Activated CD4-positive, alpha-beta memory T cell treated with anti-CD3 and anti-CD28 coated beads, Interleukin-2, amount 10 ng/mL, durations not matched to agents 7 days and 5 days (primary cell): ENCODE measurements at places on chromosomes 16 and 17.

- peaks cover 31% of the 10 kb centered on the region for H3K27me3 ChIP-seq
- H3K4me1 ChIP-seq, result no peaks in the 10 kb centered on the region
- H3K4me3 ChIP-seq, result no peak overlapping the region
- no peak overlapping the region for H3K27ac ChIP-seq
Measured at GRCh38 chr16:66127459-66128370, 238.8 kb upstream of the CDH5 start.

GRCh38 chr16:727291-727977, 528 bp downstream of the HAGHL start:
- H3K27me3 ChIP-seq, result no peaks in the 10 kb centered on the region
- peak overlapping the region; percentile 46 for H3K4me3 ChIP-seq
- peaks cover 3% of the 10 kb centered on the region for H3K4me1 ChIP-seq
- no peak overlapping the region for H3K27ac ChIP-seq

GRCh38 chr16:7534749-7535148, 202.1 kb downstream of the RBFOX1 start:
- H3K4me1 ChIP-seq, result no peaks in the 10 kb centered on the region
- no peaks in the 10 kb centered on the region for H3K27me3 ChIP-seq
- no peak overlapping the region for H3K27ac ChIP-seq
- no peaks in the 10 kb centered on the region for H3K36me3 ChIP-seq

DNA sequence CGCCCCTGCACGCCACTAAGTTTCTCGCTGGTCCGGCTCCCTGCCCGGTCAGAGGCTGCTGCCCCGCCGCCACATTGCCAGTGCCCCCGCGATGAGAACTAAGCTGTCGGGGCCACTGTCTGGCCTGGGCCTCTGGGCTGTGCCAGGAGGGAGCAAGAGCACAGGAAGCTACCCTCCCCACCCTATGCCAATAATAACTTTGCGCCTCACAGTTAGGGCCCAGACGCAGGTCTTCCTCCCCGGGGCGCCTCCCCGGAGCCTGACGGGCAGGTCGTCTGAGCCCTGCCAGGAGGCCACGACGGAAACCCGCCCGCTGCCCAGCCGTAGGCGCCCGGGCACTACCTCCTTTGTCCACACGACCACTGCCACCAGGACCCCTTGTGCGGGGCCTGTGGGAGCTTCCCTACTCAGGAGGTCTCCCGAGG, 1.5 kb downstream of the ZFPM1 start:
- peak overlapping the region; percentile 87 for H3K4me3 ChIP-seq
- H3K27me3 ChIP-seq, result peaks cover 5% of the 10 kb centered on the region
- H3K36me3 ChIP-seq, result no peaks in the 10 kb centered on the region
- peak; percentile 65 for DNase-seq

DNA sequence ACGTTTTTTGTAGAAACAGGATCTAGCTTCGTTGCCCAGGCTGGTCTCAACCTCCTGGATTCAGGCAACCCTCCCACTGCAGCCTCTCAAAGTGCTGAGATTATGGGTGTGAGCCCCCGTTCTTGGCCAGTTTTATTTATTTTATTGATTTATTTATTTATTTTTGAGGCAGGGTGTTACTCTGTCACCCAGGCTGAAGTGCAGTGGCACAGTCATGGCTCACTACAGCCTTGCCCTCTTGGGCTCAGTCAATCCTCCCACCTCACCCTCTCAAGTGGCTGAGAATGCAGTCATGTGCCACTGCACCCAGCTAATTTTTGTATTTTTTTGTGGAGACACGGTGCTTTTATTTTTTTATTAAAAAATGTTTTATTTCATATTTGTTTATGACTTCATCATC, 79.9 kb upstream of the ATF7IP2 start:
- H3K27me3 ChIP-seq, result no peaks in the 10 kb centered on the region
- DNase-seq, result no peak
- H3K27ac ChIP-seq, result no peak overlapping the region
- H3K36me3 ChIP-seq, result no peaks in the 10 kb centered on the region

DNA sequence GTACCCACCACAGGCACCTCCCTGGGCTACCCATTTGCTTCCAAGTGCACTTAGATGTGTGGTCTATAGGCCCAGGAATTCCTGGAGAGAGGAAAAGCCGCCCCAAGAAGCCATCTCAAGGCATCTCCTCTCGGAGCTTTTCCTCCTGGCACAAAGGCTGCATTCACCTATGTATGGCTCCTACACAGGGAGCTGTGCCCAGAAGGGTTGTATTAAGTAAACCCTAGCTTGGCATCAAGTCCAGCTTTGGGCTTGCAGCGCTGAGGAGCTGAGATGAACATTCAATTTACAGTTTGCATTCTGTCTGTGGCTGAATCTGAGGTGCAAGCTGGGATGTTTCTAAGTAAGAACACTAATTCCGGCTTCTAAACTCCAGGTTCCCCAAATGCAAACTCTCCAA, 81.3 kb downstream of the CDYL2 start:
- H3K4me1 ChIP-seq, result peaks cover 37% of the 10 kb centered on the region
- H3K36me3 ChIP-seq, result peaks cover 32% of the 10 kb centered on the region

GRCh38 chr17:74691151-74691550, 21.6 kb downstream of the CD300LF start:
- no peaks in the 10 kb centered on the region for H3K36me3 ChIP-seq
- H3K4me1 ChIP-seq, result peaks cover 26% of the 10 kb centered on the region
- DNase-seq, result no peak
- no peak overlapping the region for H3K4me3 ChIP-seq
- H3K27me3 ChIP-seq, result peaks cover 29% of the 10 kb centered on the region
- no peak overlapping the region for H3K27ac ChIP-seq

GRCh38 chr17:82050152-82050760, 1.4 kb downstream of the RFNG start:
- DNase-seq, result no peak
- H3K4me1 ChIP-seq, result peaks cover 25% of the 10 kb centered on the region
- peak overlapping the region; percentile 84 for H3K4me3 ChIP-seq

DNA sequence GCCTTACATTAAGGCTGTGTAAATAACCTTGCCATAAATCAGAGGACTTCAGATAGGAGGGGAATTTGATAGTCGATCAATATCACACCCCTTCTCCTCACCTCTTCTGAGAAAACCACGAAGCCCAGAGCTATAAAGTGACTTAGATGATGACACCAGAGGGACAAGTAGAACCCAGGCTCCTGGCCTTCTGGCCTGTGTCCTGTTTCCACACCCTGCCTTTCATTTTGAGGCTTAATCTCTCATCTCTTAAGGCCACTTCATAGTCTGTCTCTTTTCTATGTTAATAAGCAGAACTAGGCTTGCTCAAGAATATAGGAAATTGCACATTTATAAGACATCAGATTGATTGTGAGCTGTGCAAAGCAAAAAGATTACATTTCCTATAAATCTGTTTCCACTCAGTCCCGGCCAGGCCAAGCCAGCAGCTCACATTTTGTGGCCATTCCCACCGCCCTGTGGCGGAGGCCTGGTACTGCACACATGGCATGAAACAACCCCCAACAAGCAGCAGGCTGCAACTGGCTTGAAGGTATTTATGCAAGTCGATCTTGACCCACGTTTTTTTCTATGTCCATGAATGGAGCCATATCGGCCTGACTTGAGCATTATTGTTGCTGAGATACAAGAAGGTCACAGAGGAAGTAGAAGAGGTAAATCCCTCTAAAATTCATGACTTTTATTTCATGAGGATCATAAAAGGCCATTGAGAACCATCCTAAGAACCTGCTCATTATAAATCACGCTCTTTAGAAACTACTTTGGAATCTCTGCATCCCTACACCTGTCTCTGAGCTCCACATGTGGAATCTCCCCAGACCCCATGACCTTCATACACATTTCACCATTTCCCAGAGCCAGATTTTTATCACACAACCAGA, 93.7 kb downstream of the PMP22 start:
- no peaks in the 10 kb centered on the region for H3K27me3 ChIP-seq
- no peak overlapping the region for H3K4me3 ChIP-seq
- H3K36me3 ChIP-seq, result no peaks in the 10 kb centered on the region
- DNase-seq, result peak; percentile 28

DNA sequence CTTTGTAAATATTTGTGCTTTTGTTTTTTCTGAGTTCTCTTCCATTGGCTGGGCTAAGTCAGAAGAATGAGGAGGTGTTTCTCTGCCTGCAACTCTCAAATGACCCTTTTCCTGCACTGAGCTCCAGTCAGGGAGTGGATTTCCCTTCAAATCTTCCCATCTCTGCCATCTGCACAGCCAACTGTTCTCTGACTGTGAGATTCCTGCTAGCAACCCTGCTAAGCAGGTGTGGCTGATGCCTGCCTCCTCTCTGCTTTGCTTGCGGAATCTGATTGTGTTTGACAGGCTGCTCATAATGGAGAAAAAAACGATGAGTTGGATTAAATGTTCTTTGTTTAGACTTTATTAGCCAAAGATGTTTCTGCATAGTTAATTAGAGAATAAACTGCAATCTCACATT, 519.8 kb downstream of the TMEM114 start:
- H3K4me3 ChIP-seq, result no peak overlapping the region
- no peaks in the 10 kb centered on the region for H3K4me1 ChIP-seq
- H3K27ac ChIP-seq, result no peak overlapping the region
- H3K36me3 ChIP-seq, result no peaks in the 10 kb centered on the region
- no peak for DNase-seq

- no peak for DNase-seq
- H3K36me3 ChIP-seq, result peaks cover 57% of the 10 kb centered on the region
- no peak overlapping the region for H3K27ac ChIP-seq
- no peaks in the 10 kb centered on the region for H3K27me3 ChIP-seq
- no peak overlapping the region for H3K4me3 ChIP-seq
Measured at GRCh38 chr17:35641032-35641431, 53.9 kb downstream of the AP2B1 start.

DNA sequence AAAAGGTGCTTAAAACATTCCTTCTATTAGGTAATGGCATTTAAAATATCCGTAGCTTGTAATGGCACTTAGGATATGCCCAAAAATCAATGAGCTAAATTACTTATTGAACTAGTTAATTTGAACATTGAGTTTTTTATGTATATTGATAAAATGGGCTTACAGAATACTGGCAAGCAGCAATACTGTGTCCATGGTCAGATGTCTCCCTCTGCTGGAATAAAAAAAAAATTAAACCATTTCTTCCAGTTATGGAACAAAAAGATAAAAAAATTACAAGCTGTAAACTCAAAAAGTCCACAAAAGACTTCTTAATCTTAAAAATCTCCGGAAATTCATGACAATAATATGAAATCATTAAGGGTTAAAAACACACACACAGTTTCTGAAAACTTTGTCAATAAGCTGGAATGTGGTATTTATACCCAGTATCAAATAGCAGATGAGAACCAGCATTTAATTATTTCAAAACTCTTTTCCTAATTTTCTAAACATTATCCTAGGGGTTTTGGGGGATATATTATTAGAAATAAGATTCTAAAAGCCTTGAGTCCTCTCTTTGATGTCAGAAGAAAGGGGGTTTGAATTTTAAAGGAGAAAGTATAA, 21.5 kb upstream of the PSMD7 start:
- H3K27me3 ChIP-seq, result peaks cover 23% of the 10 kb centered on the region

DNA sequence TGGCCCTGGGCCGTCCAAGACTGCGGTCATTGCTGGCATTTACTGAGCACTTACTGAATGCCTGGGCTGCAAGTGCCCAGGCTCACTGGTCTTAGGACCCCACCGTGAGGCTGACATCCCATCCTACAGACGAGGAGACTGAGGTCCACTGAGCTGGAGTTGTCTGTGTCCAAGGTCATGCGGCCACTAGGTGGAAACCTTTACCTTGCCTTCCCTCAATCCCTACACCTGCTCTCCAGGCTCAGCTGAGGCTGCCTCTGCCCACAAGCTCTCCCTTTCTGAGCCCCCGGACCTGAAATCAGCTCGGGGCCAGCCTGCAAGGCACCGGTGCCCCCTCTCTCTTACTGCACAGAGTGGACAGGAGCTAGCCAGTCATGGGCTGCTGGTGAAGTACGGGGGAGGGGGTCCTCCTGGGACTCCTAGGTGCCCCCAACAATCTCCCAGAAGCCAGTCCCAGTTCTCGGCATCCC, 1.5 kb downstream of the CASKIN1 start:
- H3K4me3 ChIP-seq, result no peak overlapping the region
- peaks cover 43% of the 10 kb centered on the region for H3K27me3 ChIP-seq
- peaks cover 3% of the 10 kb centered on the region for H3K4me1 ChIP-seq
- DNase-seq, result peak; percentile 55

DNA sequence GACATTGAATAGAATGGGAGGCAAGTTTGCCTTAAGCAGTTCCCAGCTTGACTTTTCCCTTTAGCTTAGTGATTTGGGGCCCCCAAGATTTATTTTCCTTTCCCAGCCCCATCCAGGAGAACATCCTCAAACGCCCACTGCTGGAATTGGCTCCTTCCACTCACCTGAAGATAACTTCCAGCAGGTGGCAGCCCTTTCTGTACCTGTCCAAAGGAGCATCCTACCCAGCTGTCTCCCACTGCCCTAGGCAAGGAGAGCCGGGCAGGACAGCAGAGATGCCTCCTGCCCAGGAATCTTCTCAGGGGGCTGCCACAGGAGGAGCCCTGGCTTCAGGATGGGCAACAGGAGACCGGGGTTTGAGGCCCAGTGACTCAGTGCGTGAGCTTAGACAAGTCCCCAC, 6.4 kb downstream of the CACNG5 start:
- peaks cover 15% of the 10 kb centered on the region for H3K27me3 ChIP-seq
- H3K36me3 ChIP-seq, result no peaks in the 10 kb centered on the region
- H3K4me1 ChIP-seq, result no peaks in the 10 kb centered on the region
- no peak overlapping the region for H3K27ac ChIP-seq
- H3K4me3 ChIP-seq, result no peak overlapping the region

GRCh38 chr16:47928008-47928407, 227.8 kb downstream of the ABCC12 start:
- H3K4me3 ChIP-seq, result no peak overlapping the region
- H3K27me3 ChIP-seq, result peaks cover 2% of the 10 kb centered on the region
- no peaks in the 10 kb centered on the region for H3K36me3 ChIP-seq
- H3K27ac ChIP-seq, result no peak overlapping the region
- H3K4me1 ChIP-seq, result no peaks in the 10 kb centered on the region

- no peak overlapping the region for H3K27ac ChIP-seq
- no peaks in the 10 kb centered on the region for H3K27me3 ChIP-seq
Measured at GRCh38 chr17:41823141-41823524, 10.3 kb downstream of the FKBP10 start.

DNA sequence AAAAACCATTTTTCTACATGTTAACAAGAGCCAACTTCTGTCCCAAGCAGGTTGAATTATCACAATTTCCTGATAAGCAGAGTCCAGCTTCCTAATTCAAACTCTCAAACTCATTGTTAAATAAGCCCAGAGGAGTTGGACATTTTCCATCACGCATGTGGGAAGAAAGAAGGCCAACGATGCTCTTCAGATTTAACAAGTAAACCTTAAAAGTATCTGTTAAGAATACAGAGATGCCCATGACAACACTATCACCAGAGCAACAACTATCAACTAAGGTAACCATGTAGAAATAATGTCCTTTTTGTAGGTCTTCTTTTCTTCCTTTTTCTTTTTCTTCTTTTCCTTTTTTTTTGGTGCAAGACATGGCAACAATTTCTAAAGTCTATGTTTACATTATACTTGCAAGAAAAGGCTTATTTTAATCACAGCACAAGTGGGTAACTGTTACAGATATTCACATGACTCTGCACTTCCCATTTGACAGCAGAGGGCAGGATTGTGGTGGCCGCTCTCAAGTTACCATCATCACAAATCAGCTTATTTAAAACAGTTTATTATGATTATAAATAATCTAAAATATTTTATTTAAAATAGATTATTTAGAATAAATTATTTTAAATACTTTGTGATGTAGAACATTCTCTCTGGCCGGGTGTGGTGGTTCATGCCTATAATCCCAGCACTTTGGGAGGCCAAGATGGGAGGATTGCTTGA, 35.7 kb upstream of the DHRS7B start:
- H3K4me3 ChIP-seq, result no peak overlapping the region
- H3K4me1 ChIP-seq, result no peaks in the 10 kb centered on the region
- no peak overlapping the region for H3K27ac ChIP-seq
- DNase-seq, result no peak
- peaks cover 2% of the 10 kb centered on the region for H3K27me3 ChIP-seq
- H3K36me3 ChIP-seq, result no peaks in the 10 kb centered on the region
